ENCODE measurements at places on chromosomes 3 and 15.

DNA sequence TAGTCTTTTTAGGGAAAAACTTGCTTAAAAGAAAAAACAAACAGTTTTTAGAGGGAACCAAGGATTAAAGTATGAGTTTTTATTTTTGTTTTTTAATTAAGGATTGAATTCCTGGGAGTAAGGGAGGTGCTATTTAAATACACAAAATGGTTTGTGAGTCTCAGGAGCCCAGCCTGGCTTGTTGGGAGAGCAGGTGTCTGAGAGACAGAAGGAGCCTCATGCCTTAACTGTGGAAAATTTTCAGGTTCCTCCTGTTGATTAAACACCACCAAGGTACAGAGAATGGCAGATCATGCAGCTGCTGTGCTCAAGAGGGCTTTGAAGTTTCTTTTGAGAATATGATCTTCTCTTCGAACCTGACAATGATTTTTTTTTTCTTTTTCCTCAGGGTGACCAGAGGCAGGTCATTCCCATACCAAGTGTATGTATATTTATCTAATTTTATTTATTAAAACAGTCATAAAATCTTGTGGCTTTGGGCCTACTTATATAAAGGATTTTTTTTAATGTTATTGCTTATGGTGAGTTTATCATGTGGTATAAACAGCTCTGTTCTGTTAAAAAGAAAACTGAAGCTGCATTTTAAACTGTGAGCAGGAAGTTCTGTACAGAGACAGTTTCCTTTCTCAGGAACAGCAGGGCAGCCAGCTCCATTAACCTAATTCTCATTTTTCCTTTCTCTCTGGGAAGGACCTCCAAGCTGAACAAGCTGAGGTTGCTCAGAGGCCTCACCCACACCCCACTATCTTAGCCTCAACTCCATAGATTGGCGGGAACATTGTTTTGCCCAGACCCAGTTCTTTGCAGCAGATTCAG is 33.7 kb upstream of the VILL start:
- DNase-seq: no peak

- no peak for DNase-seq
Observed at GRCh38 chr3:11392014-11392859, 120.0 kb downstream of the ATG7 start.

DNA sequence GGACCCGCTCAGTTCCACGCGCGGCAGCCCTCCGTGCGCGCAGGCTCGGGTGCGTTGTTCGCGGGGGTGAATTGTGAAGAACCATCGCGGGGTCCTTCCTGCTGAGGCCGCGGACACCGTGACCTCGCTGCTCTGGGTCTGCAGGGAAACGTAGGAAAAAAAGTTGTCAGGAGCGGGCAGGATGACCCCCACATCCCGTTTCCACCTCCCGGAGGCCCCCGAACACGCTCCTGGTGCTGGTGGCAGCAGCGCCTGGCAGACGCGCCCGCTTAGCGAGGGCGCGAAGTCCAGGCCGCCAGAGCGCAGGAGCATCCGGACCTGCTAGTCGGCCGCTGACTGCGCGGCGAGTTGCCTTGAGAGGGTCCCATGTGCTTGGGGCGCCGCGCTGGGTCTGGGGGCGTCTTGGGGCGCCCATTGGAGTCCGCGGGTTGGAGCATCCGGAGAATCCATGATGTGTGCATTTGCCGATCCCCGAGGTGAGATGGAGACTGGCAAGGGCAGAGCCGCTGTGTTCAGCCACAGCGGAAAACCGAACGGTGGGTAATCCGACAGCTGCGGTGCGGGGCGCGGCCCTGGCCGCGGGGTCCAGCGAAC is 520 bp downstream of the GREM1 start:
- no peak for DNase-seq

DNA sequence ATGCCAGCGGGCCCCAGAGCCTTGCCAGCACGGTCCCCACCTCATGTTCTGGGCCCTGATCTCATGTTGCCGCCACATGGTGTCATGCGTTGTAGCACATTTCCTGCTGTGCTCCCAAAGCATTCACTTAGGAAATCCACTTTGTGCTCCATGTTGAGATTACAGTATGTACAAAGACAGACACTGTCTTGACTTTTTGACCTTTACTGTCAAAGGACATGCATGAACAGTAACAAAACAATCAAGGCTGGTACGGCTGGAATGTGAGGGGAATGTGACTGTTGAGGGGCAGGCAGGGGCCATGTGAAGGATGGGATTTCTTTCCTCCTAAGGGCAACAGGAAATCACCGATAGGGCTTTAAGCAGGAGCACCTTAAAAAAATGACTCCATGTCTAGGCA is 53.3 kb upstream of the RPL32 start:
- DNase-seq: no peak

- no peak for DNase-seq
Observed at GRCh38 chr15:77455696-77456321, 35.1 kb downstream of the HMG20A start.

DNA sequence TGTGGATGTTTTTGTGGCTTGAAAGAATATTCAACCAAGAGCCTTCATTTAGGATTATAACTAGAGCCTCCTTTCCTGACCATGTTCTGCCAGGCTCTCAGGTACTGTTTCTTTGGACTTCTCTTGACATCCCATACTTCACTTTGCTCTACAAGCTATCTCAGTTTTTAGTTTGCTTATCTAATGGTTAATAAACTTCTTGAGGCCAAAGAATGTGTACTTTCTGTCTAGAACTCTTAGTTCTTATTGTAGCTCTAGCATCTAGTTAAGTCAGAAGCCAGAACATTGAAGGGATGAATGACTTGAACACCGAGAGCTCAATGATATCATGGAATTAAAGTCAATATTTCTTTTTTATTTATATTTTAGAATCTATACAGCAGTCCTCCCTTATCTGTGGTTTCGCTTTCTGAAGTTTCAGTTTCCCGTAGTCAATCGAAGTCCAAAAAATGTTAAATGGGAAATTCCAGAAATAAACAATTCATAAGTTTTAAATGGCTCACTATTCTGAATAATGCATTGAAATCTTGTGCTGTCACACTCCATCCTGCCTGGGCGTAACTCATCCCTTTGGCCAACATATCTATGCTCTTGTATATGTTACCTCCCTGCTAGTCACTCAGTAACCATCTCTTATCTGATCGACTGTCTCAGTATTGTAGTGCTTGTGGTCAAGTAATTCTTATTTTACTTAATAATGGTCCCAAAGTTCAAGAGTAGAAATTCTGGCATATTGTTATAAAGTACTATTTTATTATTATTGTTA is 368.6 kb upstream of the RBMS3 start:
- no peak for DNase-seq

DNA sequence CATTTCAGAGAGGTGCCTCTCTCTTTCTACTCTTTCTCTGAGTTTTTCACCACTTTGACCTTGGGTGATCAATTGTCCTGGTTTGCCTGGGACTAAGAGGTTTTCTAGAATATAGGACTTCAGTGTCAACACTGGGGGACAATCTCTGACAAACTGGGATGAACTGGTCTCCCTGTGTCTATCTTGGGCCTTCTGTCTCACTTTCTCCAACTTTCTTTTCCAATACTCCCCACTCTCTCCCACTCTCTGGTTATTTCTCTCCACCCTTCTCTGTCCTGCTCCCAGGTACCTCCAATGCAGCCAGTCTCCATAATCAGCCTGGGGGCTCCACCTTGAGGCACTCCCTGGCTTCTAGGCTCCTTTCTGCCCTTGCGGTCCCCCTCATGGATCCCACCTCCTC is 4.7 kb upstream of the ITGA11 start:
- DNase-seq: no peak

Data from activated CD4-positive, alpha-beta T cell treated with anti-CD3 and anti-CD28 coated beads, Interleukin-2, amount 50 U/mL, for 24 hours (primary cell).